Calu3 (cell line): ENCODE measurements at places on chromosomes 6 and 20. TPM values are rescaled to one million over a fixed set of nuclear protein-coding genes. Genes with fewer than 3 reads are reported as not detected.

- no peak for DNase-seq
These were observed 615 bp upstream of the UBE2J1 start for GRCh38 chr6:89353118-89353556.

GRCh38 chr6:160523223-160523622, 140.9 kb downstream of the LPA start:
- DNase-seq = no peak

DNA sequence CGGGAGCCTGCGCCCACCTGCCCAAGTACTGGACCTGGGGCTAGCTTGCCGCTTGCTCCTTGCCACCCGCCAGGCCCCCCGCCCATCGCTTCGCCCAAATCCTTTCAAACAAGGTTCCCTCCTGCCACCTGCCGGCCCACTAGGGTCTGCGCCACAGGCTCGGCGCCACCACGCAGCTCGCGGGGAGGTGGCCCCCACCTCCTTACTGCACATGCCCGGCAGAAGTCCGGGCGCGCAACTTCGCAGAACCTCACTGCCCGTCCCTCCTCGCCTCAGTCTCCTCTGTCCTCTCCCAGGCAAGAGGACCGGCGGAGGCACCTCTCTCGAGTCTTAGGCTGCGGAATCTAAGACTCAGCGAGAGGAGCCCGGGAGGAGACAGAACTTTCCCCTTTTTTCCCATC, 11.2 kb downstream of the GNAS-AS1 start:
- peak; percentile 44 for DNase-seq

DNA sequence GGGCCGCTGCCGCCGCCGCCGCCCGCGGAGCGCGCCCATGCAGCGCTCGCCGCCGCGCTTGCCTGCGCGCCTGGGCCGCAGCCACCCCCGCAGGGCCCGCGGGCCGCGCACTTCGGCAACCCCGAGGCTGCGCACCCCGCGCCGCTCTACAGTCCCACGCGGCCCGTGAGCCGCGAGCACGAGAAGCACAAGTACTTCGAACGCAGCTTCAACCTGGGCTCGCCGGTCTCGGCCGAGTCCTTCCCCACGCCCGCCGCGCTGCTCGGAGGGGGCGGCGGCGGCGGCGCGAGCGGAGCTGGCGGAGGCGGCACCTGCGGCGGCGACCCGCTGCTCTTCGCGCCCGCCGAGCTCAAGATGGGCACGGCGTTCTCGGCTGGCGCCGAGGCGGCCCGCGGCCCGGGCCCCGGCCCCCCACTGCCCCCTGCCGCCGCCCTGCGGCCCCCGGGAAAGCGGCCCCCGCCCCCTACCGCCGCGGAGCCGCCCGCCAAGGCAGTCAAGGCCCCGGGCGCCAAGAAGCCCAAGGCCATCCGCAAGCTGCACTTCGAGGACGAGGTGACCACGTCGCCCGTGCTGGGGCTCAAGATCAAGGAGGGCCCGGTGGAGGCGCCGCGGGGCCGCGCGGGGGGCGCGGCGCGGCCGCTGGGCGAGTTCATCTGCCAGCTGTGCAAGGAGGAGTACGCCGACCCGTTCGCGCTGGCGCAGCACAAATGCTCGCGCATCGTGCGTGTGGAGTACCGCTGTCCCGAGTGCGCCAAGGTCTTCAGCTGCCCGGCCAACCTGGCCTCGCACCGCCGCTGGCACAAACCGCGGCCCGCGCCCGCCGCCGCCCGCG, 730 bp downstream of the INSM1 start:
- DNase-seq = no peak

SLC17A1 gene
- total RNA-seq = not detected in 2 replicates

GSTA1 gene
- total RNA-seq = 0.37 TPM in 1 of 2 replicates, not detected in the other
